ENCODE measurements at places on chromosomes 1 and 21. TPM values are rescaled to one million over a fixed set of nuclear protein-coding genes. Genes with fewer than 3 reads are reported as not detected.

Gene FAM151A
- not detected for total RNA-seq

DNA sequence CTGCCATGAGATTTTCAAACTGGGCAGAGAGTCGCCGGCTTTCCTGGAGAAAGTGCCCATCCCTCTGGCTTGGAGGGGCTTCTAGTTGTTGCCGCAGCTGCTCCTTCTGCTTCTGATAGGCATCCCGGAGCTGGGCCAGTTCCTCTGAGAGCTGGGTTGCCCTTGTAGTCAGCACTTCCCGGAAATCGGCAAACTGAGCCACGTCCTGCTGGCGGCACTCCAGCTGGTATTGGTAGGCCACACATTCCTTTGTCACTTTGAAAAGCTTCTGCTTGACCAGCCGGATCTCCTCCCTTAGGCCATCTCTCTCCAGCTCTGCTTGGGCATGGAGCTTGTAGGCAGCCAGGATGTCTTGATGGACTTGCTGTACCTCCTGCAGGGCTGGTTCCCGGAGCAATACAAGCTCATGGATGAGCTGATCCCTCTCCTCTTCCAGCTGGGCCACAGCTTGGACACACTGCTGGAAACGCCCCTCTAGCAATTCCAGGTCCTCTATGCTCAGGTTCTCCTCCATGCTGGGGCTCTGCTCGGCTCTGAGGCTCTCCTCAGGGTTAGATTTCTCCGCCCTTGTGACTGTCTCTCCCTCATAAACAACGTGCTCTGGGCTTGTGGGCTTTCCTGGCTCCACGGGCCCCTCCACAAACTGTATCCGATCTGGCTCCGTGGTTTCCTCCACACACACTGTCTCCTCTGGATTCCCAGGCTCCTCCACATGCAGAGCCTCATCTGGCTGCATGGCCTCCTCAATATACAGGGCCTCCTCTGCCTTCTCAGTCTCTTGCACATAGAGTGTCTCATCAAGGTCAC is 7.3 kb downstream of the SYNC start:
- peaks cover 2% of the 10 kb centered on the region for H3K27me3 ChIP-seq
- no peaks in the 10 kb centered on the region for H3K36me3 ChIP-seq
- no peak for DNase-seq
- H3K4me3 ChIP-seq = no peak overlapping the region
- no peaks in the 10 kb centered on the region for H3K4me1 ChIP-seq

- H3K4me1 ChIP-seq = no peaks in the 10 kb centered on the region
- H3K4me3 ChIP-seq = no peak overlapping the region
- peaks cover 9% of the 10 kb centered on the region for H3K27me3 ChIP-seq
- H3K27ac ChIP-seq = no peak overlapping the region
Observed at GRCh38 chr1:33735624-33736023, 128.3 kb upstream of the HMGB4 start.

GRCh38 chr1:222182641-222183040 is 365.3 kb downstream of the HHIPL2 start:
- H3K4me1 ChIP-seq = no peaks in the 10 kb centered on the region
- H3K36me3 ChIP-seq = no peaks in the 10 kb centered on the region
- H3K27me3 ChIP-seq = peaks cover 1% of the 10 kb centered on the region
- no peak overlapping the region for H3K4me3 ChIP-seq
- no peak for DNase-seq

DNA sequence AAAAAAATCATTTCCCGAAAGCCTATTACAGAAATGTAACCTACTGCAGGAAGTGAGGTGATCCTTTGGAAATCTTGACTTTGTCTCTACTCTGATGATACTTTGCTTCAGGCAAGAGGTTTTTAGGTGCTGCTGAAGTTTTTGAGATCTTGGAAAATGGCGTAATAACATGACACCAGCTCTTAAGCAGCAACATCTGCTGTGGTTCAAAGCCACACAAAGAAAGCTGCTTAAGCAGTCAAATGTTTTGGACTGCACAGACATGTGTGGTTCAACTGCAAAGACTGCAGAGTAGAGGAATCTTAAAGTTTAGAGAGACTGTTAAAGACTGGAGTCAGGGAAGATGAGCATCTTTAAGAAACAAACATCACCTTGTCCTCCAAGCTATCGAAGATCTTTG is 139.0 kb downstream of the RASAL2 start:
- H3K27ac ChIP-seq = no peak overlapping the region
- no peaks in the 10 kb centered on the region for H3K27me3 ChIP-seq
- H3K36me3 ChIP-seq = no peaks in the 10 kb centered on the region
- DNase-seq = no peak
- H3K4me3 ChIP-seq = no peak overlapping the region
- no peaks in the 10 kb centered on the region for H3K4me1 ChIP-seq

GRCh38 chr21:44332383-44332782 is 6.8 kb downstream of the CFAP410 start:
- H3K27me3 ChIP-seq = no peaks in the 10 kb centered on the region
- no peak for DNase-seq
- H3K4me1 ChIP-seq = no peaks in the 10 kb centered on the region
- peaks cover 3% of the 10 kb centered on the region for H3K36me3 ChIP-seq
- H3K4me3 ChIP-seq = no peak overlapping the region

GRCh38 chr1:201602413-201603265 is 63.7 kb downstream of the NAV1 start:
- no peaks in the 10 kb centered on the region for H3K36me3 ChIP-seq
- no peak overlapping the region for H3K27ac ChIP-seq
- H3K27me3 ChIP-seq = no peaks in the 10 kb centered on the region
- H3K4me1 ChIP-seq = no peaks in the 10 kb centered on the region
- no peak overlapping the region for H3K4me3 ChIP-seq
- no peak for DNase-seq

Gene ANKRD65
- not detected for total RNA-seq

GRCh38 chr1:36520771-36521420 is 38.2 kb upstream of the CSF3R start:
- no peak overlapping the region for H3K27ac ChIP-seq
- H3K27me3 ChIP-seq = no peaks in the 10 kb centered on the region
- no peak overlapping the region for H3K4me3 ChIP-seq
- DNase-seq = no peak
- H3K36me3 ChIP-seq = no peaks in the 10 kb centered on the region

DNA sequence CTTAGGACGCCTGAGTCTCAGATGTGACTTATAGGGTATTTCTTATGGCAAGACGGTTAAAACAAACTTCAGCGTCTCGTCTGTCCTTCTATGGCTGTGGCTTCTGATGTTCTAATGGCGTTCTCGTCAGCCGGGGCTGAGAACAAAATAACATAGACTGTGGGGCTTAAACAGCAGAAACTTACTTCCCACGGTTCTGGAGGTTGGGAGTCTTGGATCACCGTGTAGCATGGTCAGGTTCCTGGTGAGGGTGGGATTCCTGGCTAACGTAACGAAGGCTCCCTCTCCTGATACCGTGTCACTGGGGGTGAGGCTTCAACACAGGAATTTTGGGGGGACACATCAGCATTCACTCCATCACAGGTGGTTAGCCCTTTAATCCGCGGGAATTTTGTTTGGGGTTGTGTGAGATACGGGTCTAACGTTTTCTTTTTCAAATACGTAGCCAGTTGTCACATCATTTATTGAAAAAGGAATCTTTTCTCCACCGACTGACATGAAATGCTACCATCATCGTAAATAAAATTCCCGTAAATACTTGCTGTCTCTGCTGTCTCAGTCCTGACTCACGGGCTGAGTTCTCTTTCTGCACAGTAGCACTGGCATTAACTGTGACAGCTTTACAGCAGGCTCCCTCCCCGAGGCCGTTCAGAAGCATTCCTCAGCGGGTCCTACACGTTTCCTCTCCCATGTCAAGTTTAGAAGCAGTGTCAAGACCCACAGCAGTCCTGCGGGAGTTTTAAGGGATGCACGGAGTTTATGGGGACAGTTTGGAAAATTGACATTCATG is 8.1 kb upstream of the POFUT2 start:
- no peaks in the 10 kb centered on the region for H3K36me3 ChIP-seq
- H3K4me1 ChIP-seq = peaks cover 9% of the 10 kb centered on the region
- no peaks in the 10 kb centered on the region for H3K27me3 ChIP-seq
- H3K27ac ChIP-seq = no peak overlapping the region
- H3K4me3 ChIP-seq = no peak overlapping the region
- no peak for DNase-seq

- H3K36me3 ChIP-seq = no peaks in the 10 kb centered on the region
- H3K4me1 ChIP-seq = no peaks in the 10 kb centered on the region
- no peak for DNase-seq
- no peak overlapping the region for H3K27ac ChIP-seq
- peaks cover 11% of the 10 kb centered on the region for H3K27me3 ChIP-seq
- H3K4me3 ChIP-seq = no peak overlapping the region
Observed at GRCh38 chr21:15209224-15209623, 144.4 kb upstream of the NRIP1 start.

DNA sequence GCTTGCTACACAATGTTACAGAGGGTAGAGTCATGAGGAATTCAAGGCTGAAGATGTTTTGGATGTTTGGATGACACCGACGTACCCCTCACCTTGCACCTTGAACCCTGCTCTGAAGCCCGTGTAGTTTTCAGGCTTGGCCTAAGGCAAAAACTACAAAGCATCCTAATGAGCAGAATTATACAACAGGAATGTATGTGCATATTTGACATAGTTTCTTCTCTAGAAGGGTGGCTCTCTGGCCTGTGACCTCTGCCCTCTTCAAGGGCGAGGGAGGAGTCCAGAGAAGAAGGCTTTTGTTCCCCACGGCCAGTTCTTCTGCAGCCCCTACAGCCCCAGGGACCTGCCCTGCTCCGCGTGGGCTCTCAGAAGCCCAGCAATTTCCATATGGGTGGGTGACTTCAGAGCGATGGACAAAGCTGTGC is 43.3 kb downstream of the L1TD1 start:
- no peak overlapping the region for H3K4me3 ChIP-seq
- H3K4me1 ChIP-seq = no peaks in the 10 kb centered on the region
- DNase-seq = no peak
- H3K36me3 ChIP-seq = no peaks in the 10 kb centered on the region
- no peak overlapping the region for H3K27ac ChIP-seq

- H3K27me3 ChIP-seq = no peaks in the 10 kb centered on the region
- no peak overlapping the region for H3K27ac ChIP-seq
- no peaks in the 10 kb centered on the region for H3K36me3 ChIP-seq
Observed at GRCh38 chr21:43613755-43614638, 45.3 kb downstream of the HSF2BP start.

Gene AADACL4
- total RNA-seq = not detected

Gene E2F2
- total RNA-seq = 25.3 TPM

DNA sequence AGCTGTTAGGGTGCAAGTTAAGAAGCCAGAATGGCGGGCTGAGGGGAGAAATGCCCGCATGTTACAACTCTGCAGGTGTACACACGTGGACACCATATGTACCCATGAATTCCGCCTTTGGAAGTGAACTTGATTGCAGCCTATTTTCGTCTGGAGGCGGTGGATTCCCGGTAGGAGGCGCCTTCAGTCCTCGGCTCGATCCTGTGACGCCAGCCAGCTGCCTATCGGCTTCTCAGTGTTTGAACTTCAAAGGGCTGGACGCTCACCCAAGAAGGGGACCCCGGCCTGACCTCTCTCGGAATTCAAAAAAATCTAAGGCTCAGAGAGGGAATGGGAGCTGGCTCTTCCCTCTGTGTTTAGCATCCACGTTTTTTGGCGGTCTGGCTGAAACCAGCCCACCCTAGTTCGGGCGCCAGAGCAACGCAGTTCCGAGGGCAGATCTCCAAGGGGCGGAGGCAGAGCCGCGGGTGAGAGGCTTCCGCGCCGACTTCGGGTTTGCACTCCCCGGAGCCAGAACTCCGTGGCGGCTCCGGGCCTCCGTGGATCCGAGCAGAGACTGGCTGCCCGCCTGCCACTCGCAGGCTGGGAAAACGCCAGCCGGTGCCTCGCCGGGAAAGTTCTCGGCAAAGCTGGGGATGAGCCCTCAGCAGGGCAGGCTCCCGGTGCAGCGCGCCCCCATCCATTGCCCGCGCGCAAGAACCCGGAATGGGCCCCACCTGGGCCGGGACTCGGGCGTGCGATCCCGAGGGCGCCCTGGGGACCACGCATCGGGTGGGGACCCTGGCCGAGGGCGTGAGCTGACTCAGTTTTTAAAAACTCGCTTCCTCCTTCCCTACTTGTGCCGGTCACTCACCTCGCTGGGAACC is 996 bp upstream of the TMEM51 start:
- H3K36me3 ChIP-seq = no peaks in the 10 kb centered on the region
- H3K27me3 ChIP-seq = peaks cover 53% of the 10 kb centered on the region
- peak; percentile 43 for DNase-seq
- no peak overlapping the region for H3K27ac ChIP-seq
- H3K4me1 ChIP-seq = peaks cover 23% of the 10 kb centered on the region

Gene CELA2A
- not detected for total RNA-seq

DNA sequence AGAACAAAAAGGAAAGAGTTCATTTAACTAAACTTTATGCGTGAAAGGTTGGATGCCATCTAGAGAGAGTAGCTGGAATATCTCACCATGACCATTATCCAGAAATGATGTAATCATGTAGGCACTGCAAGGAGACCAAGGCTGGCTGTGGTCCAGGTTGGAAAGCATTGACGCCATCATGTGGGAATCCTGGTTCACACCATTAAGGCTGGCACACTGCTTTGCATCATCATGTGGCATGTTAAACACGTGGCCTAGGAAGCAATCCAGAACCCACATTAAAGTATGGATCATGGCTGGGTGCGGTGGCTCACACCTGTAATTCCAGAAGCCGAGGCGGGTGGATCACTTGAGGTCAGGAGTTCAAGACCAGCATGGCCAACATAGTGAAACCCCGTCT is 4.3 kb downstream of the ADAMTS1 start:
- H3K36me3 ChIP-seq = no peaks in the 10 kb centered on the region
- DNase-seq = no peak
- no peak overlapping the region for H3K4me3 ChIP-seq
- H3K27me3 ChIP-seq = peaks cover 48% of the 10 kb centered on the region
- H3K27ac ChIP-seq = no peak overlapping the region

DNA sequence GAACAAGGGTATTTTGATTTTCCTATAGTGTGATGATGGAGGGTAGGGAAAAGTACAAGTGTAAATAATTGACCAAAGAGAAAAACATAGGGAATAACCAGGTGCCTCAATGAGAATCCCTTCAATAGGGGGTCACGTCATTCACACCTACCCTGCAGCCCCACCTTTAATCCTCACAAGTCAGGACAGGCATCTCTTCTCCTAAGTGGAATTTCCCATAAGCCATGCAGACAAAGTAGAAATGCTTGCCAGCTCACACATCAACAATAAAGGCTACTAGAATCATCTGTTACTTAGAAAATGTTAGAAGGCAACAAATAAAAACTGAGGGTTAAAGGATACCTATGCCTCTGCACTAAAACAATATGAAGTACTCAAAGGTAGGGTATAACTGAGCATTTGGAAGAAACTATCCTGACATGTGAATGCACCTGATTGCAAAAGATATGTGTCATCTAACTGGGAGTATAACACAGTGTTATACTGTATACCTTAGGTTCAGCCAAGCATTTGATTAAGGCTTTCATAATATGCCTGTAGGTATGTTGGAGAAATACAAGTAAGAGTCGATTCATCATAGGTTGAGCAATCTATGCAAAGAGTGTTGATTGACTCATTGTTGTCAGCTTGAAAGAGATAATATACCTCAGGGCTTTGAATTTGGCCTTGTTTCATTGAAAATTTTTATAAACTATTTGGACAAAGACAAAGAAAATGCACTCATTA is 32.4 kb upstream of the ATP1A1 start:
- H3K4me3 ChIP-seq = no peak overlapping the region
- H3K4me1 ChIP-seq = peaks cover 9% of the 10 kb centered on the region
- no peak overlapping the region for H3K27ac ChIP-seq
- H3K27me3 ChIP-seq = no peaks in the 10 kb centered on the region
- no peaks in the 10 kb centered on the region for H3K36me3 ChIP-seq
- no peak for DNase-seq

Gene CENPS
- 18.3 TPM for total RNA-seq

All from activated CD8-positive, alpha-beta T cell treated with anti-CD3 and anti-CD28 coated beads for 36 hours (primary cell).